ENCODE measurements at places on chromosomes 16 and 17. TPM values are rescaled to one million over a fixed set of nuclear protein-coding genes. Genes with fewer than 3 reads are reported as not detected.

SPDYE4 gene
- total RNA-seq, result not detected

NEUROD2 gene
- total RNA-seq, result not detected

HOXB4 gene
- 5.8 TPM for total RNA-seq

DHRS7C gene
- total RNA-seq, result not detected

DPEP1 gene
- not detected for total RNA-seq

ADCY9 gene
- total RNA-seq, result 0.41 TPM

CBX1 gene
- total RNA-seq, result 57.2 TPM

SLC13A5 gene
- total RNA-seq, result 0.23 TPM

SCN4A gene
- 0.08 TPM for total RNA-seq

ACAP1 gene
- 257 TPM for total RNA-seq

GAST gene
- not detected for total RNA-seq

NT5M gene
- 8.4 TPM for total RNA-seq

CD300A gene
- total RNA-seq, result 36.1 TPM

SULT1A2 gene
- 0.16 TPM for total RNA-seq

SEPTIN12 gene
- total RNA-seq, result not detected

CNGB1 gene
- not detected for total RNA-seq

CACNA1G gene
- total RNA-seq, result not detected

COQ7 gene
- total RNA-seq, result 14.6 TPM

TEKT3 gene
- total RNA-seq, result not detected

SKA2 gene
- 66.8 TPM for total RNA-seq

KCNJ18 gene
- total RNA-seq, result not detected

C16orf96 gene
- total RNA-seq, result 0.05 TPM

OR2C1 gene
- total RNA-seq, result not detected

EFCAB5 gene
- total RNA-seq, result 1.1 TPM

KRT40 gene
- total RNA-seq, result not detected

SLC16A5 gene
- total RNA-seq, result 3.1 TPM

MARF1 gene
- 40.1 TPM for total RNA-seq

OR3A2 gene
- not detected for total RNA-seq

GPR179 gene
- not detected for total RNA-seq

SDR42E1 gene
- total RNA-seq, result 3.2 TPM

ZNF830 gene
- total RNA-seq, result 13.6 TPM

CD300LB gene
- total RNA-seq, result 0.23 TPM

LRRC46 gene
- total RNA-seq, result 0.53 TPM

NCBP3 gene
- total RNA-seq, result 27.2 TPM

Measured in GM12878 (cell line).